Hypothalamus (tissue), 51 donors: ENCODE measurements at places on chromosomes 7 and 10.

DNA sequence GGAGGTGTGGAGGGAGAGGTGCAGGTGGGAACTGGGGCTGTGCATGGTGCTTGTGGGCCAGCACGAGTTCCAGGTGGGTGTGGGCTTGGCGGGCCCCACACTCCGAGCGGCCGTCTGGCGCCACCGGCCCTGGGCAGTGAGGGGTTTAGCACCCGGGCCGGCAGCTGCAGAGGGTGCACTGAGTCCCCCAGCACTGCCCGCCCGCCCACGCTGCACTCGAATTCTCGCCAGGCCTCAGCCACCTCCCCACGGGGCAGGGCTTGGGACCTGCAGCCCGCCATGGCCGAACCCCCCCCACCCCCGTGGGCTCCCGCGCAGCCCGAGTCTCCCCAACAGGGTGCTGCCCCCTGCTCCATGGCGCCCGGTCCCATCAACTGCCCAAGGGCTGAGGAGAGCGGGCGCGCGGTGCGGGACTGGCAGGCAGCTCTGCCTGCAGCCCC, 810.2 kb downstream of the PCDH15 start:
- no peak for DNase-seq

DNA sequence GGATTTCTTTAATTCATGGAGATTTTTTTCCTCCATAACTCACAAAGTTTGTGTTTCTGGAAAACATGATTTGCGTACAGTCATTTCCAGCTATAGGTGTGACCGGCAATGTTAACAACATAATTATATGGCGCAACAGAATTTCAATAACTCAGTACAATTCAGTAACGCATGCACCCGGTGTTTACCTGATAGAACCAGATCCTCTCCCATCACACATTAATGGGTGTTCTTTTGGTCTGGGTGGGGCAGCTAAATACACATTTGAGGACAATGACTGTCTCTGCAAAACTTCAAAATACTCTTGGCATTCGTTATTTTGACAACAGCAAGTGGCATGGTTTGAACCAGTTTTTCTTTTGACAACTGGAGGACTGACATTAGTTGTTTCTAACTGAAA, 102.3 kb downstream of the KLF6 start:
- DNase-seq: no peak

- no peak for DNase-seq
Observed at GRCh38 chr10:48454302-48455054, 148.0 kb downstream of the MAPK8 start.

DNA sequence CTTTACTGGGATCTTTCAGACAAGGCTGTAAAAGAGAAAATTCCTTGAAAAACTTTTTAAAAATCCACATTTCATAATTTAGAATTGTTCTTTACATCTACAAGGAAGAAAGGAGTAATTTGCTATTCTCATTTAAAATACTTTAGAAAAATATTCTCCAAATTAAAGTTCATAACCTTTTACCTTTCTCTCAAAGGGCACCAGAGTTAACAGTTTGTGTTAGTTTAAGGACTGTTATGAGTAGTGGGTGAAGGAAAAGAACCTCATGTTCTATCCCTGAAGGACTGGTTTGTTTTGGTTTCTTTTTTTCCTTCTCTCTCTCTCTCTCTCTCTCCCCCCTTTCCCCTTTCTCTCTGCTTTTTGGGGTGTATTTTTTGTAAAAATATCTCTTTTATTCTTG, 4.1 kb downstream of the AGMO start:
- no peak for DNase-seq

DNA sequence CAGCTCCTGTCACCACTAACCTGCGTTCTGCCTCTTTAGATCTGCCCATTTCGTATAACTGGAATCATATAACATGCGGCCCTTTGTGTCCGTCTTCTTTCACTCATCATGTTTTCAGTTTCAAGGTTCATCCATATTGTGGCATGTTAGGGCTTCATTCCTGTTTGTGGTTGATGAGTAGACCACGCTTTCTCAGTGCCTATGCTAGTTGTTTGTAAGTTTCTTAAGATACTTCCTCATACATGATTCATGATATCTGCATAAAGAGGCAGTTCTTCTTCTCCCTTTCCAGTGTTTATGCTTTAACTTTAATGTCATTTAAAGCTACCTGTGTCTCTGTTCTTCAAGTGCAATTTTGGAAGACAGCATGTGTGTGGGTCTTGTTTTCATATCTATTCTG, 79.5 kb upstream of the FAM20C start:
- DNase-seq: no peak

GRCh38 chr10:126508535-126509040, 120.3 kb upstream of the ADAM12 start:
- no peak for DNase-seq

GRCh38 chr10:57627642-57628178, 640.0 kb downstream of the IPMK start:
- no peak for DNase-seq

- DNase-seq: no peak
Observed at GRCh38 chr7:148738737-148739535, 40.2 kb downstream of the CUL1 start.

GRCh38 chr10:60382946-60383681, 6.6 kb downstream of the ANK3 start:
- no peak for DNase-seq

DNA sequence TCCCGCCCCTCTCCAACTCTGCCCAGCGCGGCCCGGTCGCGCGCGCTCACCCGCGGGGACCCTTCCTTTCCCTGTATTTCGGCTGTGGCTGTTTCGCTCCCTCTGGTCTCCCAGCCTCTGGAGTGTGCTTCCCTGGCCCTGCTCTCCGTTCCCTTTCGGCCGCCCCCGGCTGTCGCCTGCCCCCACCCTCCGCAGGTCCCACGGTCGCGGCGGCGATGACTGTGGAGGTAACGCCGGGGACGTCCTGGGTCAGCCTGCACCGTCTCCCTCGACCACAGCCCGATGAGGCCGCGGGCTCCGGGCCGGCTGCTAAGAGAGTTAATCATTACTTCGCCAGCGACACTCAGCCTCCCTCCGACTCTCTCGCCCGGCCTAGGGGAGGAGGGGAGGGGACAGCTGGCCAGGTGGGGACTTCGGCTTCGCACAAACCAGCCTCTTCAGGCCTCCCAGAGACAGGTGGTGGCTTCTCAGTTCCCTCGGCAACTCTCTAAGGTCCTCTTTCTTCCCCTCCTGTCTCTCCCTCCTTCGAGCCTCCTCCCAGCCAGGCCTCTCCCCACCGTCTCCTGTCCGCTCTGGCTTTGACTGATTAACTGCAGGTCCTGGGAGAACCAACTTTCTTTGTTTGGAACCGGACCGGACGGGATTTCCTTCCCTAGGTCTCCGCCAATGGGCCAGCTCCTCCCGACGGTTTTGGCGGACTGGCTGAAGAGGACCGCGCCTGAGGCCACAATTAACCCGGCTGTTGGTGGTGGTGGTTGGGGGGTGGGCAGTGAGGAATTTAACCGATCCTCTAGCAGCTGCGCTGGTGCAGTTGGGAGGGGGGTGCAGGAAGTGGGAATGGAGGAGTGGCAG, 5.6 kb upstream of the PAX2 start:
- DNase-seq: no peak

DNA sequence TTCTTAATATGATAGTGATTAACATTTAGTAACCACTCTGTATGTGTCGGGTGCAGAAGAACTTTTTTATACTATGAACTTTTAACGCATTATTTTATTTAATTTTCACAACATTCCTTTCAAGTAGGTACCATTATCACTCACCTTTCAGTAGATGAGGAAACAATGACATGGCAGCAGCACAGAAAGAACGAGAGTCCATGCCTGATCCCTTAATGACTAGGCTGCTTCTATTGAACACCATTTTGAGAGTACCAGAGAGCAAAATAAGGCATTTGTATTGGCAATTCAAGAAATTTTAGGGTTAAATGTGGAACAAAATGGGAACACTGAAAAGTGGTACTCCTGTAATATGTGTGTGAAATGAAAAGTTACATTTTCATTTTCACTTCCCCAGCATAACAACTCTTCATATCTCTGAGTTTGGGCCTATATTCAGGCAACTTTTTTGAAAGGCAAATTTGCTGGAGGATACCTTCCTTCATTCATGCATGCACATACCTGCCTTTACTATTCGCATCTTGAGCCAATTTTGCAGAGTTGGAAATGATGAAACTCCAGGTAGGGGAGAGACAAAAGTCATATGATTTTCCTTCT, 12.8 kb downstream of the LRRN3 start:
- DNase-seq: no peak
